Caco-2 (cell line): ENCODE measurements at places on chromosomes 1 and 21.

- no peaks in the 10 kb centered on the region; the same call in 1 of the 2 replicates for H3K36me3 ChIP-seq
- DNase-seq = no peak
- H3K27me3 ChIP-seq = no peaks in the 10 kb centered on the region
These were observed 140.8 kb downstream of the PGBD5 start for GRCh38 chr1:230285351-230285750.

DNA sequence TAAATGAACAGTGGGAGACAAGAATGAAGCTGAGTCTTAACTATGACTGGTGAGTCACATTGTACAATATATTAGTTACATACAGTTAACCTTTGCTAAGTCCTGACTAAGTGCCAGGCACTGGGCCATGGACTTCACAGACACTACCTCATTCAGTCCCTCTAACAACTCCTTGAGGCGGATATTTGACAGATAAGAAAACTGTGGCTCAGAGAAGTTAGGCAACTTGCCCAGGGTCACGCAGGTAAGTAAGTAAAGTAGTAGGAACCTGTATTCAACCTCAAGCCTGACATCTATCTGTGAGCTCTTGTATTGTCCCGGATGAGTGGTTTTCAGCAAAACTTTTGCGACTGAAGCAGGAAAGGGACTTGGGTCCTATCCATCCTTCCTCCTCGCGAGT, 62.1 kb downstream of the GNG12 start:
- no peaks in the 10 kb centered on the region for H3K4me1 ChIP-seq
- no peak overlapping the region for H3K4me3 ChIP-seq
- no peak for DNase-seq
- H3K36me3 ChIP-seq = no peaks in the 10 kb centered on the region

GRCh38 chr1:177043597-177043996, 120.9 kb downstream of the ASTN1 start:
- no peaks in the 10 kb centered on the region for H3K4me1 ChIP-seq
- H3K36me3 ChIP-seq = no peaks in the 10 kb centered on the region
- DNase-seq = no peak
- H3K27me3 ChIP-seq = no peaks in the 10 kb centered on the region; the same call in 1 of the 2 replicates
- no peak overlapping the region for H3K27ac ChIP-seq

DNA sequence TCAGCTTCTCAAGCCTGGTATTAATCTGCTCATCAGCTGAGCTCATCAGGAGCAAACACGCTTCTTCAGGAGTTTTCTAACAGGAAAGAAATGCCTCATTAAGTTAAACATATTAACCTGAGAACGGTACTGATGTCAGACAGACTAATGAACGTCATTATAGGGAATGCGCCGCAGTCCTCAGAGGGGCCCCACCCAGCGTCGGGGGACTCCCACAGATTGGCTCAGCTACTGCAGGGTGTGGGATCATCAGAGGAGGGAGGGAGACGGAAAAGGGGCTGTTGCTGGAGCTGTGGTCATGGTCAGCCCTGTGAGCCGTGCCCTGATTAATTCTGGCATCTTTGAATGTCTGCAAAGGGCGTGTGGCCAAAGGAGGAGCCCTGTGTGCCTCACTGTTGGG, 348.5 kb downstream of the PTPRU start:
- H3K4me3 ChIP-seq = no peak overlapping the region
- no peak overlapping the region for H3K27ac ChIP-seq
- DNase-seq = no peak
